ENCODE measurements at places on chromosomes 11 and 22.

DNA sequence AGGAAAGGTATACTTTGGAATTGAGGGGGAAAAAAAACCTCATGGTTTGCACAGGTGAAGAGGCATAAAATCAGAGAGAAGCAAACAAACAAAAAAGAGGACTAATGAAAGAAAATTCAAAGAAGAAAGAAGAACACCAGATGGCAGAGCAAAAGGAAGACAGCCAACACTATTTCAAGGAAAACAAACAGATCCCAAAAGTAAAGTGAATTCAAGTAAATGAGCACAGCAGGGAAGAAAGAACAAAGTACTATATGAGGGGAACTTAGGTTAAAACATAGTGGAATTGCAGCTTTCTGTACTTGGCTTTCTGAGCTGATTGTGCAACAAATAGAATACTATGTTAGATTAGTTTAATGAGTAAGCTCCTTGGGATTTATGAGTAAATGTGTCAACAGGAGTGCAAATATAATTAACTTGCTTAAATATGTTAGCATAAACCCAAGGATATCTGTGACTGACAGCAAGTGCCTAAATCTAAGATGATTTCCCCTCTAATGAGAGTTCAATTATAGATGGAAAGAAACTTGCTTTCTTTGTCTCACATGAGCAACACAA, 404.6 kb upstream of the CNTN5 start:
- no peak for DNase-seq

DNA sequence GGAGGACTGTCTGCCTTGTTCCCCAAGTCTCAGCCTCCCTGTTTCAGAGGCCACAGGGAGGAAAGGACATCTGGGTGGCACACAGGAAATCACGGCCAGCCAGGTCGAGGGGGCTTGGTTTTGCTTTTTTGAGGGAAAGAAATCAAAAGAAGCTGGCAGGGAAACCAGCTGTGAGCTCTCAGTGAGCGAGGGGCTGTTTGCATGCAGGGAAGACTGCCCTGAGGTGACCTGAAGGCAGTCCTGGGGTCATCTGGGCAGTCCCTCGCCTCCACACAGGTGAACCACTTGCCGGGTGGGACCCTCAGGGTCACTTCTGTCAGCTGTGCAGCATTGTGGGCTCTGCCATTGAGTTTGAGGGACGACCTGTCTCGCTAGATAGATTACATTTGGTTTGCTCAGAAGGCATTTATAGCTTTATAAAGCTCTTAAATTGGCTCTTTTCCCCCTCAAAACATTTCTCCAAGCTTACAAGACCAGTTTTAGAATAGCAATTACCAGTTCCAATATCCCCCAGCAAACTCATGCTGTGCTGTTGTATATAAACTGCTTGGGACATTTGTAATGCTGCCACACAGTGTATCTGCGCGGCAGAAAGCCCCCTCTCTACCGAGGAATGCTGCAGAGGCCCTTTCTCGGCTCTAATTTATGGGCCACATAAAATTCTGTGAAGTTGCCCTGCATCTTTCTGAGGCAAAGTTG, 28.3 kb downstream of the PKNOX2 start:
- DNase-seq: no peak

GRCh38 chr22:22030493-22031182, 48.1 kb upstream of the TOP3B start:
- DNase-seq: no peak

GRCh38 chr11:23151819-23152218, 291.5 kb upstream of the CCDC179 start:
- no peak for DNase-seq

- no peak for DNase-seq
Observed at GRCh38 chr22:43109921-43110443, 568 bp upstream of the BIK start.

DNA sequence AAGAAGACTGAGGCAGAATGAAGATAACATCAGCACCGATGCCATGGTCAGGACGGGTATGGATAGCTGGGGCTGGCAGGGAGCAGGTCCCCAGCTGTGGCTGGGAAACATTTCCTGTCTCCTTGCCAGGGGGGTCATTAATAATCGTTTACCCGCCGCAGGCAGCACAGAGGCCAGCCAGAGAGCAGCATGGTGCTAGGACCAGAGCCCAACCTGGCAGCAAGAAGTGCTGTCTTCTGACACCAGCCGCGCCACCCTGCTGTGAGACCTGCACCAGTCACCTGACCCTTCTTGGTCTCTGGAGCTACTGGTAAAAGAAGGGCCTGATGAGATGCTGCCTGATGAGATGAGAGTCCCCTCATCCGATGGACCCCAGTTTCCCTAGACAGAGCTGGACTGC, 36.3 kb downstream of the PDE2A start:
- DNase-seq: no peak

DNA sequence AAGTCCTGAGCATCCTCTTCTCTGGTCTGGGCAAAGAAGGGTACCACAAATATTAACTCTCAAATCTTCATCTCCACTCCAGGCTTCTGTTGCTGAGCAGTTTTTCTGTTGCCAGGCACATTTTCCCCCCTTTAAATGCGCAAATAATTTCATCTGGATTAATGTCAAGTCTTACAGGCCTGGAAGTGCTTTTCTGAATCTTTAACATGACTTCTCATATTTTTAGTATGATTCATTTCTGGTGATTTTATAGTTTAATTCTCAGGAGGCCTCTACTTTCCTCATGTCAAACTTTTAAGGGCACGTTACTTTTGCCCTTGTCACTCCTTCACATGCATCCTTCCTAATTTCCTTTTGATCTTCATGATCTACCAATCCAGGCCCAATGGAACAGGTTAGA, 510.2 kb downstream of the METTL15 start:
- DNase-seq: no peak

All from left kidney (tissue), 8 donors.